ENCODE measurements at places on chromosomes 4 and X. TPM values are rescaled to one million over a fixed set of nuclear protein-coding genes. Genes with fewer than 3 reads are reported as not detected.

The IBSP gene
- total RNA-seq: not detected

The ADH1B gene
- not detected for total RNA-seq

The NAT8L gene
- total RNA-seq: 0.35 TPM

The MAGEH1 gene
- total RNA-seq: 18.5 TPM

DNA sequence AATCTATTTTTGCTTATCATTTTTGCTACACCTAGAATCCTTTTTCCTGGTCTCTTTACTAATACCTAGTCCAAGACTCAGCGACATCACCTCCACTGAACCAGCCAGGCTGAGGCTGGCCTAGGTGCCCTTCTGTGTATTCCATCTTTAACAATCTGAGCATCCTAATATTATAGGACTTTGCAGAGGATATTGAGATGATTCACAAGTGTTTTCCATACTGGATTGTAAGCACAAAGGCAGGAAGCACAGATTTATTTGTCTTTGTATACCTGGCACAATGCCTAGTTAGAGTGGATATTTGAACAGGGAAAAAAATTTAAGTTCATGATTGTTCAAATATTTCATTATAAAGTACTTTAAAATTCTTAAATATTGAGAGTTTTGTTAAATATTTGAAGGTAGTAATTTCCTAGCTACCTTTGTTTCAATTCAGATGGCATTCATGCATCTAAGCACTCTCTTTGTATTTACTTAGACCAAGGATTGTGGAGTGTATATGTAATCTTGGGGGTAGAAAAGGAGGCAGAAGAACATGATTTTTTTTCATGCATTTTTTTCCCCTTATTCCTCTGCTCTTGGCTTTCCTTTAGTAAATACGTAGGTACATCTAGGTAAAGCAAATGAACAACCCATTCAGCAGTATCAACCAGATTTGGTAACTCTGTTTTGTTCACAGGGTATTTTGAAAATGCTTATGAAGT lies 18.4 kb downstream of the SMARCA5 start:
- H3K4me3 ChIP-seq: no peak overlapping the region
- H3K4me1 ChIP-seq: no peaks in the 10 kb centered on the region
- peaks cover 7% of the 10 kb centered on the region for H3K36me3 ChIP-seq
- no peak for DNase-seq
- H3K27ac ChIP-seq: no peak overlapping the region

- H3K4me3 ChIP-seq: no peak overlapping the region
- no peak overlapping the region for H3K27ac ChIP-seq
- peaks cover 3% of the 10 kb centered on the region for H3K27me3 ChIP-seq
- H3K4me1 ChIP-seq: peaks cover 7% of the 10 kb centered on the region
These were observed 35.6 kb downstream of the ARSJ start for GRCh38 chr4:113943863-113944262.

GRCh38 chrX:134658760-134659023 lies 421 bp upstream of the PLAC1 start:
- H3K27ac ChIP-seq: no peak overlapping the region
- H3K36me3 ChIP-seq: no peaks in the 10 kb centered on the region
- no peaks in the 10 kb centered on the region for H3K4me1 ChIP-seq
- DNase-seq: no peak

DNA sequence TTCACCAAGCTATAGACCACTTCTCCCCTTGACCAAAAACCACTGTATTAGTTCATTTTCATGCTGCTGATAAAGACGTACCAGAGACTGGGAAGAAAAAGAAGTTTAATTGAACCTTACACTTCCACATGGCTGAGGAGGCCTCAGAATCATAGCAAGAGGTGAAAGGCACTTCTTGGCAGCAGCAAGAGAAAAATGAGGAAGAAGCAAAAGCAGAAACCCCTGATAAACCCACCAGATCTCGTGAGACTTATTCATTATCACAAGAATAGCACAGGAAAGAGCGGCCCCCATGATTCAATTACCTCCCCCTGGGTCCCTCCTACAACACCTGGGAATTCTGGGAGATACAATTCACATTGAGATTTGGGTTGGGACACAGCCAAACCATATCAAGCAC lies 97.8 kb downstream of the DOCK11 start:
- DNase-seq: no peak
- H3K36me3 ChIP-seq: no peaks in the 10 kb centered on the region
- no peak overlapping the region for H3K4me3 ChIP-seq
- no peak overlapping the region for H3K27ac ChIP-seq
- H3K27me3 ChIP-seq: no peaks in the 10 kb centered on the region
- no peaks in the 10 kb centered on the region for H3K4me1 ChIP-seq

DNA sequence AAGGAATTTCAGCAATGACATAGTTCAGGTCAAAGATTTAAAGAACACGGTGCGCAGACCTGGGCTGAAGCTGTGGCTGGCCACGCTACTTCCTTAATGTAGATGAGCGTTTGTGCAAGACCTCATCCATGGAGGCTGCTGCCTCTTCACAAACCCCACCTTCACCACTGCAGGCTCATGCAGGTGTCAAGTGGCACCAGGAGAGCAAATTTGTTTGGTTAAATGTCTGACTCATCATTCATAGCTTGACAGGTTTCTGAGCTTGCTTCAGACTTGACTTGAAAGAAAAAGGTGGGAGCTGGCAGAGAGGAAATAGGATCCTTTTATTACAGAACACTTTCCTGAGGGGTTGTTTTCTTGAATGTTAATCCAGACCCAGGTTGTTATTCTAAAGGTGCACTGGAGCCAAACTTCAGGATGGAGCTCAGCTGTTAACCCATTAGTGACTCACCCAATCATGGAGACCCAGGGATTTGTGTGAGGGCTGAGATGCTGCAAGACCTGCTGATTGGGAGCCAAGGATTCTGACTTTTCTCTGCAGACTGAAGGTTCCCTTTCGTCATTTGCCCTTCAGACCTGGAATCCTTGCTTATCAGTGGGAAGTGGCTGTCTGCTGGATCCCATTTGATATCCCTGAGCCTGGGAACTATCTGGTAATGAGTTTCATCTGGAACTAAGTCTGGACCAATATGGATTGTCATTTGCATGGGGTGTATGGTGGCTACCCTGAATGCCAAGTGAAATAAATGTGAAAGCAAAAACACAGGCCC lies 315.3 kb downstream of the PTTG2 start:
- H3K36me3 ChIP-seq: no peaks in the 10 kb centered on the region
- H3K4me1 ChIP-seq: no peaks in the 10 kb centered on the region
- DNase-seq: no peak
- no peaks in the 10 kb centered on the region for H3K27me3 ChIP-seq
- H3K27ac ChIP-seq: no peak overlapping the region

DNA sequence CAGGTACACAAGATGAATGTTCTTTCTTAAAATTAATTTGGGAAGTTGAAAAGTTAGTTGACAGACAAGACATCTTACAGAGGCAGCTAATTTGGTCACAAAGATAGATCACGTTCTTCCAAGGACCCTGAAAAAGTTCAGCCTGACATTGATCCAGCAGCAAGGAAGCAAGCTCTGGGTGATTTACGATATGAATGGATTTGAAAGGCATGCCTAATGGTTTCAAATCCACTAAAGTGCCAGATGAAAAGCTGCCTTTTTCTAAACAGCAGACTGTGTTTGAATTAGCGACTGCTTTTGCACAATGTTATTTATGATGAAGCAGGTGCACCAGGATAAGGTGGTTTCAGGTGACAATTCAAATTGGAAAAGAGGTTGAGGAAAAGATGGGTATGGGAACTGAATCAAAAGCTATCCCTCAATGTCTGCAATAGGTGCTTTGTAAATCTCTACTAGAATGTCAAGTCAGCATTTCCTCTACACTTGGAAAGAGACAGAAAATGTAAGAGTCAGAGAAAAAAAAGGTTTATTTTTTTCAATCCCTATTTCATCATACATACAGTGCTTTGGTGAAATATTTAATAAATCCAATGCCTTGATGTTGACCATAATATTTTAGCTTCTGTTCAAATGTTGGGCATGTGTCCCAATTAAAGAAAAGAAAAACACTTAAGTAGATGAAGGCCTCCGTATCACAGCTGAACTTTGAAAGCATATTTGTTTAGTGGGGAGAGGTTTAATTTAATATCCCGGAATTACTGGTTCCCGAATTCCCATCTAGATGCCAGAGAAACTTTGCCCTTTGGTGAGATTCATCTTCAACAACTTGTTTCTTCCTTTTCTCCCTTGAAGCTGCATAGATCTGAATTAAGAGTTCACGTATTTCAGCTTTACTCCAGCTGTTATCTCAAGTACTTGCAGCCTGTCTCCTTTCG lies 6.0 kb downstream of the RASGEF1B start:
- no peak overlapping the region for H3K4me3 ChIP-seq
- no peak for DNase-seq
- H3K4me1 ChIP-seq: peaks cover 8% of the 10 kb centered on the region

DNA sequence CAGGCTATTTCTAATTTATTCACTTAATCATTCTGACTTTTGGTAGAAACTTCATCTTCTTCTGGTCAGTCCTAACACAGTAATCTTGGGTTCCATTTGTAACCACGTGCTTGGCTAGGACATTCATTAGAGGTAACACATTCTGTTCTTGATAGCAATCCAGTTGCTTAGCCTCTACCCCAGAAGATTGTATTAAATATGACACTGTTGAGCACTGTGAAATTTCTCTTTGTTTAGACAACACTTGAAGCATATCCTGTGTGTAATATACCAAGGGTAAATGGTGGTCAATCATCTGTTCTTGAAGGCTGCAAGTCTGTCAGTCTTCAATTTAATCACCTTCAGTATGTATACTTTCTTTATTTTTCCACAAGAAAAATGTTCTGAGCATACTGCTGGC lies 523.0 kb downstream of the ANKRD50 start:
- no peak overlapping the region for H3K4me3 ChIP-seq
- H3K36me3 ChIP-seq: no peaks in the 10 kb centered on the region
- H3K4me1 ChIP-seq: no peaks in the 10 kb centered on the region
- H3K27ac ChIP-seq: no peak overlapping the region
- no peak for DNase-seq

DNA sequence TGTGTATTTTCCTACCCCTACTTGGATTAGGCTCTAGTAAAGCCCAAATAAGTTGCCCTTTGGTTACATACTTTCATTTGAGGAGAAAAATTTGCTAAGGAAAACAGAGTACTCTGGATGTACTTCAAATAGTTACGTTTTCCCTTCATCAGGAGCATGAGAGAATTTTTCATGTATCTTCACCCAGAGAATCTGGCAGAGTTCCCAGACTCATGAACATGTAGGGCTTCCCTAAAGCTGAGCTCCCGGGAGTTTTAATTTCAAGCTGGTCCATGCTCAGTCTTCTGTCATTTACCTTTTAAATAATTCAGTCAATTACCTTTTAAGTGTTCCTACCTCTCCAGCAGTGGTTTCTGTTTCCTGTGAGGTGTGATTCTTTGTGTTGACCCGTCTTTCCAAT lies 367.5 kb upstream of the GRID2 start:
- H3K27me3 ChIP-seq: no peaks in the 10 kb centered on the region
- H3K4me1 ChIP-seq: no peaks in the 10 kb centered on the region
- DNase-seq: no peak
- H3K36me3 ChIP-seq: no peaks in the 10 kb centered on the region

DNA sequence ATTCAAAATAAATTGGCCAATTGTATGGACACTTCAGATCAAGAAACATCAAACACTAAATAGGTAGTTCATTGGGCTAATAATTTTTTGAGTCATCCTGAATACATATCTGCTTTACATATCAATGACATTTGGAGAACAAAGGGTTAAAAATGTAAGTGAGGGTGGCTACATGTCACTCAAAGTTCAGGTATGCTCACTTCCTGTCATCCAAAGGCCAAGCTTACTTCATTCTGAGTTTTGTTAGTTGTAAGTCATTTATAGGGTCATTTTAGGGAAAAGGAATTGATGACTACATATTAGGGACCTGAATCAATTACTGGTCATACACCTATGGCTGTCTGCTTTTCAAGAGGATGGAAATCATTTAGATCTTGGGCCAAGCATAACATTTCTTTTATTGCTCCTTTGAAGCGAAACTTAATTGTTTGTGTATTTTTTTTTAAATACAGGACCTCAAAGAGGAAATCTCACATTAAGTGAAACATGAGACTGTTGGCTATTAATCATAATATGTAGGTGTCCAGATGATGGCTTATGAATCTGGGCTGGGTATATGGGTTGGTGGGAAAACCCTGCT lies 119.2 kb upstream of the LEF1 start:
- no peak overlapping the region for H3K4me3 ChIP-seq
- no peaks in the 10 kb centered on the region for H3K27me3 ChIP-seq
- DNase-seq: no peak
- peaks cover 6% of the 10 kb centered on the region for H3K4me1 ChIP-seq

Data from T-cell (primary cell).